ENCODE measurements at places on chromosomes 1 and 21. TPM values are rescaled to one million over a fixed set of nuclear protein-coding genes. Genes with fewer than 3 reads are reported as not detected.

GRCh38 chr1:57959531-57960241 is 535.8 kb upstream of the DAB1 start:
- no peak for DNase-seq

GRCh38 chr1:203524824-203525223 is 30.9 kb downstream of the OPTC start:
- no peak for DNase-seq

SH3D21 gene
- total RNA-seq: 8.5 TPM

SPRR4 gene
- not detected for total RNA-seq

DYRK1A gene
- total RNA-seq: 67.7 TPM

SESN2 gene
- total RNA-seq: 13.1 TPM

F3 gene
- total RNA-seq: 62.4 TPM

DNA sequence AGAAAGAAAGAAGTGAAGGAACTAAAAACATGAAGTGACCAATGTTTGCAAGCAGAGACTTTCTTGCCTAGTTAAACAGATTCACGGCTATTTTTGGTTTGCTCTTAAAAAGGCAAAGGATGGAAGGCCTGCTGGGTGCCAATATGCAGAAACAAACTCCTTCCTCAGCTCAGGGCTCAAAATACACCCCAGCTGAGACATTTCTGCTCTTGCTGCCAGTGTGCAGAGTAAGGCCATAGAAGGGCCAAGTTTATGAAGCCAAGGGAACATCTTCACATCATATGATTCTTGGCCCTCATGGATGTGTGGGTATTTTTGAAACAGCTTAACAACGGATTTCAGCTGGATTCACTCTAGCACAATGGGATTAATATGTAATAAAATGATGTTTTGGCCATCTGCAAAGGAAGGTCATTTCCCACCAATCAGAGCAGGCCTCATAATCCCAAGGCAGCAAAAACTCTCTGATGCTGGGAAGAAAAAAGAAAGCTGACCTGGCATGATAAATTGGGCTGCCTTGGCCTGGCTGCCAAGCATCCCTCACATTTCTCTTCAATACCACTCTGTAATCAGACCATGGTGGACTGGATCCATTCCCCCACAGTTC is 70.7 kb downstream of the CAPZB start:
- no peak for DNase-seq

GRCh38 chr1:213657879-213658278 is 329.9 kb upstream of the PROX1 start:
- DNase-seq: no peak

DNA sequence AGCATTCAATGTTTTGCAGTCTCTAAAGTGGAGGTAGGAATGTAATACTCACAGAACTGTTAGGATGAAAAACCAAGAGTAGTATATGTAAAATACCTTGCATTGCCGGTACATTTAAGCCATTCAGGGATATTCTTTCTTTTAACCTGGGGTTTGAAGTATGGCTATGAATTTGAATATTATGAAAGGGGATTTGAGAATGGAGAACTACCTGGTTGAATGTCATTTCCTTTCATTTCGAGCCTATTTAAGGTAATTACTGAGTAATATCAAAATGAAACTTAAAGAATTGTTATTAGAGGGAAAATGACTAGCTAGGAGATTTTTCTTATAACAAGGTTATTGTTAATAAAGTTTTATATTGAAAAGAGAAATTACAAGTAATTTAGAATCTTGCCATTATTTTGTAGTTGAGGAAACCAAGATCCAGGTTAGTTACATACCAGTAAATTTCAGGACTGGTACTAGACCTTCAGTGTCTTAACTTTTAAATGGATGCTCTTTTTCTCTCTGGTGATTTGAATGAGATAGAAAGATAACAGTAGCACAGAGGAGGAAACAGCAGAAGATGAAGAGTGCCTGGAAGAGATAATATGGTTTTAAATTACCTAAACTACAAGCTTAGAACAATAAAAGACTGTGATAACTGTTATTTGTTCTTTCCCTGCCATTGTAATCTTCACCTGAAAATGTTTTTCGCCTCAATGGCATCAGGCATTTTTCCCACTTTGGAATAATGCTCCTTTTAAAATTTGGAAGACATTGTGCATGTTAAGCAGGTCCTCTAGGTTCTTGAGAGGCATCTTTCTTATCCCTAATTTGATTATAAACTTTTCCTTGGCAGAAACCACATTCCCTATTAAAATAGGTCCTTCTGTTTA is 103.2 kb downstream of the PKN2 start:
- no peak for DNase-seq

DNA sequence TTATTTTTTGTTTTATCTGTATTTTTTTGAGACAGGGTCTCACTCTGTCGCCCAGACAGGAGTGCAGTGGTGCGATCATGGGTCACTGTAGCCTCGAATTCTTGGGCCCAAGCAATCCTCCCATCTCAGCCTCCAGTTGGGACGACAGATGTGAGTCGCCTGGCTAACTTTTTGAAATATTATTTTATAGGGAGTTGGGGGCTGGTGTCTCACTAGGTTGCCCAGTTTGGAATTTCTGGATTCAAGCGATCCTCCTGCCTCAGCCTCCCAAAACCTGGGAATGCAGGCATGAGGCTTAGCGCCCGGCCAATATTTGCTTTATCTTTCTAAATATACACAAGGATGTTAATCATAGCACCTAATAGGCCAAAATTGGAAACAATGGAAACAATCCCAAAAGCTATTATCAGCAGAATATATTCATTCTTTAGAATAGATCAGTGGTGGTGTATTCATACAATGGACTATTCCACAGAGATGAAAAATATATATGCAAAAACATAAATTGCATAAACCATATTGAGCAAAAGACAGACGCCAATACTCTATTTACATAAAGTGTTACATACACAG is 55.9 kb downstream of the DAP3 start:
- no peak for DNase-seq

DNA sequence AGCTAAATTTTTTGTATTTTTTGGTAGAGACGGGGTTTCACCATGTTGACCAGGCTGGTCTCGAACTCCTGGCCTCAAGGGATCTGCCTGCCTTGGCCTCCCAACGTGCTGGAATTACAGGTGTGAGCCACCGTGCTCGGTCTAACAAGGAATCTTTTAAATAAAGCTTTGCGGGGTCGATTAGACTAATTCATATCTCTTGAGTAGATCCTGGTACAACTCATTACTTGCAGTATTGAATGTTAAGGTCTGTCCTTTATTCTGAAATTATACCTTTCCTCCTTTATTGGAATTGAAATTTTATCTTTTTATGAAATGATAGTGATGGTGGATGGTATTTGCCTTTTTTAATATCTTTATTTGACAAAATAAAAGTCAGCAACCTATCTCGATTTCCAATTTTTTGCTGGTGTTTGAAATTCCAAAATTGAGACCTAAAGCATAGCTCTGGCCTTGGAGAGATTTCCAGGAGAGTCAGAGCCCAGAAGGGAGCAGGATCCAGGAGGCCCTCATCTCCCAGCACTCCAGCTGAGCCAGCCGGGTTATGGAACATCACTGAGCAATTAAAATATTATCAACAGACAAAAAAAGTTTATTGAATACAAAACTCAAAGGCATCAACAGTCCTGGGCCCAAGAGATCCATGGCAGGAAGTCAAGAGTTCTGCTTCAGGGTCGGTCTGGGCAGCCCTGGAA is 4.7 kb downstream of the S100A2 start:
- no peak for DNase-seq

NHLH1 gene
- 0.15 TPM for total RNA-seq

GRCh38 chr21:45588086-45588825 is 46.0 kb upstream of the SLC19A1 start:
- no peak for DNase-seq

RGS18 gene
- 13.0 TPM for total RNA-seq

ANGPTL1 gene
- total RNA-seq: 12.3 TPM

THEM5 gene
- total RNA-seq: not detected

SLC6A17 gene
- total RNA-seq: not detected

GRCh38 chr1:28329395-28330153 is 734 bp downstream of the MED18 start:
- peak; percentile 60 for DNase-seq

ERICH3 gene
- total RNA-seq: 8.1 TPM

DNA sequence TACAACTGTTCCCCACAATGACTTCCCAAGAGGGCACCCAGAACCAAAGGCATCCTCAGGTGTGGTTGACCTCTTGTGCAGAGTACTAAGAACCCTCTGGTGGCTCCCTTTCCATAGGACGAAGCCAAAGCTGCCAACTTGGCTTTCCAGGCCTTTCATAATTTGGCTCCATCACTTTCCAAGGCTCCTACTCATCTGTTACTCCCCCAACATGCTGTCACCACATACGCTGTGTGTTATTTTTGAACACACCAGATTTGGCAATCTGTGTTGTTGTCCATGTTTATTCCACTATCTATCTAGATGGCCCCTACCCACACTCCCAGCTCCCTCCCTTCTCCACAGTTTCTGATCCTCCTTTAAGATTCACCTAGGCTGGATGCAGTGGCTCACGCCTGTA is 10.2 kb upstream of the NKAIN1 start:
- no peak for DNase-seq

GRCh38 chr1:59136541-59137275 is 160.2 kb upstream of the FGGY start:
- no peak for DNase-seq

- DNase-seq: peak; percentile 84
Observed at GRCh38 chr21:42258150-42258884, 39.4 kb downstream of the ABCG1 start.

PTAFR gene
- 52.8 TPM for total RNA-seq

IFT25 gene
- total RNA-seq: 23.7 TPM

DNAJC6 gene
- total RNA-seq: 10.5 TPM

- DNase-seq: no peak
Observed at GRCh38 chr1:147600119-147601111, 59.1 kb downstream of the BCL9 start.

DNA sequence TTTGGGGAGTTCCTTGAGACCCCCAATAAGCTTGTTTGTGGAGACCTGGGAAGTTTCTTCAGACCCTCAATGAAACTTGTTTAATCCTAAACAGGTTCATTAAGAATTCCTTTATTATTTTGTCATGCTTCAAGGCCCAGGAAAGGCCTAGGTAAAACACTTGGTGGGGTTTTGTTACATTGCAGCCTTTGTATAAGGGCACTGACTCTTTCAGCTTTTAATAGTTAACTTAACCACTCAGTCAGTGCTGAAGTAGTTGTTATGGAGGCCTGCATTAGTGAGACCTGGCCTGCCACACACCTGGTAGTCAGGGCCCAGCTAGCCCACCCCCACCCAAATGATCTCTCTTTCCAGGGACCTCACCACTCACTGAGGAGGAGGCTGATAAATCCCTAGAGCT is 103.7 kb downstream of the FCRL5 start:
- no peak for DNase-seq

CLCNKB gene
- 0.18 TPM for total RNA-seq

GRCh38 chr1:109845658-109846057 is 65.0 kb upstream of the CSF1 start:
- no peak for DNase-seq

GRCh38 chr1:30742963-30743559 is 14.5 kb downstream of the LAPTM5 start:
- DNase-seq: no peak

DNA sequence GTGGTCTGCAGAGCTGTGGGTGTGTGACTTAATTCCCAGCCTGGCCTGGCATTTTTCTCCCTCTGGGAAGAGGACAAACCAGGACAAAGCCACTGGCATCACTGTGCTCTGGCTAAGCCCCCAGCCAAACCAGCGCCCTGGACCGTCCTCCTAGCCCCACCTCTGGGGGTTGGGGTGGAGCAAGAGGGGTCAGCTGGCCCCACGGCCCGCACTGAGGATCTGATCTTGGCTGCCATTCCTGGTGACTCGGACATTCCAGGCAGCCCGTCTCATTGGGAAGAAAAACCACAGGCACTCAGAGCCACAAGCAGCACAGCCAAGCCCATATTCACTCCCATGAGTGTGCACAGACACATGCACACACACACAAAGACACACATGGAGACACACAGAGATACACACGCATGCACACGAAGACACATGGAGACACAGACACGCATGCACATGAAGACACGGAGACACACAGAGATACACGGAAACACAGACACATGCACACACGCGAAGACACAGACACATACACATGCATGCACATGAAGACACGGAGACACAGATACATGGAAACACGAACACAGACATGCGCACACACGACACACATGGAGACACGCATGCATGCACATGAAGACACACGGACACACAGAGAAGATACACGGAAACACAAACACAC is 2.3 kb upstream of the MXRA8 start:
- no peak for DNase-seq

PLA2G2C gene
- total RNA-seq: not detected

Measured in lower lobe of right lung (tissue), 2 donors.